SK-N-SH (cell line): ENCODE measurements at places on chromosomes 2 and 18. TPM values are rescaled to one million over a fixed set of nuclear protein-coding genes. Genes with fewer than 3 reads are reported as not detected.

The PROM2 gene
- 0.38 and 0.49 TPM in 2 replicates for polyA plus RNA-seq

The COX7A2L gene
- 77.6 and 82.3 TPM in 2 replicates for polyA plus RNA-seq

DNA sequence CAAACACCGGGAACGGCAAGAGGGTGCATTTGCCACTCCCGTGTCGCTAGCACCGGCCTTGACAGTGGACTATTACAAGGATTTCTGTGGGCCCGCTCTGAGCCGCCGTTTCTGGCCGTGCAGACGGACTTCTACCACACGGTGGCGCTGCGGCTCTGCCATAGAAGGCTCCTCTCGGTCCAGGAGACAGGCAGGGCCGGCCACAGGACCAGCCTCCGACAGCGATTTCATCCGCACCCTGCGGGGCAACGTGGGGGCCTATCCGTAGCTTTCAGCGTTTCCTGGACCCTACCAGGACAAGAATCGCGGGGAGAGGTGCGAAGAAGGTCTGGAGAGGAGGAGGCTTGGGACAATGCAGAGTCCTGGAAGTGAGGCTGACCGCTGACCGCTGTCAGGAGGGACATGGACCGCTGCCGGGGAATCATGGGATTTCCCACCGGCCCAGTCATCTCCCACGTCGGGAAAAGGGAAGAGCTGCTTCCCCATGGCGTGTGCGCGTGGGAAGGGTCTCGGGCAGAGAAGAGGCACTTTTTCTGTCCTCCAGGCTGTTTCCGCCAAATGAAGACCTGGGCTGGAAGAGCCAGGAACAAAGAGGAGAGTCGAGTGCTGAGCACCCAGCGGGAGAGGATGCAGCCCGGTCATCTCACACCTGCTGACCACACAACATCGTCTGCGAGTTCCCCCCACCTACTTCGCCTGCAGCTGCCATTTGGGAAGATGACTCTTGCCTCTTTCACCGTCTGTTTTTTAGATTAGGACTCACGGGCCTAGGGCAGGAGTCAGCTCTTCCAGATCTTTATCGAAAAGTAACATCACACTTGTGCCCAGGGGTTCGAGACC lies 35.5 kb upstream of the HAAO start:
- H3K36me3 ChIP-seq = no peaks in the 10 kb centered on the region
- H3K4me3 ChIP-seq = peak overlapping the region; percentile 44; the same call in 1 of the 2 replicates
- peaks cover 12% of the 10 kb centered on the region; the same call in 1 of the 2 replicates for H3K4me1 ChIP-seq
- H3K27ac ChIP-seq = no peak overlapping the region
- no peaks in the 10 kb centered on the region for H3K27me3 ChIP-seq

DNA sequence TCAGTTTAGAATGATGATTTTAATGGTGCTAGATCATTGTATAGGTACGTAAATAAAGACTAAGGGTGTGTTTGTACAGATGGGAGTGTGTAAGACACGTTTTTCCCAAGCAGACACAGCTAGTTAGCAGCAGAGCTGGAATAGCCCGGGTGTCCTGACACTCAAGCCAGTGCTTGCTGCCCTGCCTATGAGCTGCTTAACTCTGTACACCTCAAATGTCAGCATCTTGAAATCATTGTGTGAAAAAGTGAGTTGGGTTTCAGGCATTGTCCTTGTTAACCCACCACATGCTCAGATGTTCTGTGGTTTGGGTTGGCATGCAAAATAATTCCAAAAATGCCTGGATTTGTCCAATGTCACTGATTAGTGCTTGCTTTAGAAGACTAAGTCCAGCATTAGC lies 13.0 kb upstream of the TET3 start:
- DNase-seq = no peak
- no peak overlapping the region for H3K4me3 ChIP-seq
- no peaks in the 10 kb centered on the region for H3K36me3 ChIP-seq

- no peaks in the 10 kb centered on the region for H3K27me3 ChIP-seq
- no peaks in the 10 kb centered on the region for H3K36me3 ChIP-seq
- no peaks in the 10 kb centered on the region for H3K4me1 ChIP-seq
- DNase-seq = no peak
- H3K4me3 ChIP-seq = no peak overlapping the region
- H3K27ac ChIP-seq = no peak overlapping the region
Measured at GRCh38 chr2:26169226-26169625, 3.7 kb upstream of the GAREM2 start.

DNA sequence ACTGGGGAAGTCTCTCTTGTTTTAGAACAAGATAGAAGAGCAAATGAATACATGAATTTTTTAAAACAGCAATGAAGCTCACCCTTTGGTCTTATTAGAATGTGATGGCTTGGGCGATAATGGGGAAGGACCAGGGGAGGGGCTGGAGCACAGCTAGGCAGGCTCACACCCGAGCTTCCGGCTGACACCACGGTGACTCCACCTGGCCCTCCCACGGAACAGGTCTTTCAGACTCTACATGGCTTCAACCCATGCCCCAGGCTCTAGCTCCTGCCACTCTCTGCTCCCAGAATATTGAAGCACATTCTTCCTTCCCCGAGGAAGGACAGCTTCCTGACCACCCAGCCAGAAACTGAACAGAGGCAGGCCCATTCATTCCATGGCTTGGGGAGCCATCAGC lies 127.5 kb upstream of the AGAP1 start:
- no peaks in the 10 kb centered on the region for H3K36me3 ChIP-seq
- DNase-seq = no peak
- peaks cover 11% of the 10 kb centered on the region; the same call in 1 of the 2 replicates for H3K27me3 ChIP-seq
- no peak overlapping the region for H3K4me3 ChIP-seq
- H3K27ac ChIP-seq = no peak overlapping the region

DNA sequence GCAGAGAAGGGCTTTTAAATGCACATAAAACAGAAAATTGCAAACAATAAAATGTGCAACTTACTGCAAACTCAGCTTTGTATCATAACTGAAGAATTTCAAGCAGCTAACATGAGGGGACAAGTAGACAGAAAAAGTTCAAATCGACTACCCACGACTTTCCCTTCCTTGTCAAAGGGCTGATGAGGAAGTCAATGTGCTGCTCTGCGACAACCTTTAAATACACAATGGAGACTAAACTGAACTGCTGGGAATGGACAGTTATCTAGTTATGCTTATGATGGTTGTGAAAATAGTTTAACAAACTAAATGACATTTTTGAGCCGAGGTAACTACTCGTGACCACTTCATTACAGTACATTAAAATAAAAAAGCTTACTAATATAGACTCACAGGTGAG lies 84.1 kb downstream of the INO80D start:
- DNase-seq = no peak
- H3K4me1 ChIP-seq = no peaks in the 10 kb centered on the region; the same call in none of the 2 replicates
- H3K4me3 ChIP-seq = no peak overlapping the region
- peaks cover 24% of the 10 kb centered on the region for H3K36me3 ChIP-seq

The ST6GAL2 gene
- 0.58 and 0.77 TPM in 2 replicates for polyA plus RNA-seq

GRCh38 chr2:120012363-120012762 lies 514 bp upstream of the EPB41L5 start:
- no peaks in the 10 kb centered on the region for H3K36me3 ChIP-seq
- peak overlapping the region; percentile 64 for H3K27ac ChIP-seq
- H3K4me1 ChIP-seq = peaks cover 12% of the 10 kb centered on the region; the same call in 1 of the 2 replicates
- H3K27me3 ChIP-seq = no peaks in the 10 kb centered on the region
- no peak for DNase-seq

DNA sequence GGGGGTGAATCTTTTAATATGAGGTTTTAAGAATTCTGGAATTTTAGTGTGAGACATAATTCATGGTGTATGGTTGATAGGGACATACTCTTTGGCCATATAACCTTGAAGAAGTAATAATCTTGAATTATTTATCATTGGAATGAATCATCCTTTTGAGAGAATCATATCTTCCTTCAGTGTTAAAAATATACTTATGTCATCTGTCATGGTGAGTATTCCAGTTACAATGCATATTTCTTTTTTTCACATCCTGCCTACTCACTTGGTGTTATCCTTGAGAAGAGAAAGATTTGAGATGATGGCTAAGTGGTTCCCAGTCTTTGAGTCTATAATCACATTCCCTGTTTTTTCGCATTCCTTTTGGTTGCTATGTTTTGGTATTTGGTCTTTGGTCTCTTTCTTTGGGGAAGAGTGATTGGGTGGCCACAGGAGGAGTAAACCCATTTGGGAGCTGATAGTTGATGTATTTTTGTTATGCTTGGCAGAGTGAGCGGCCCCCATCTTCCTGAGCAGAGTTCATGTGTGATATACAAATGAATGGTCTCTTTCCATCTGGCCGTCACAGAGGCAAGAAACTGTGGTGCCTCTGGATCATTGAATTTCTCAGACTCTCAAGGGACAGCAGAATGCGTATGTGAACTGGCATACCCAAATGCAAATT lies 21.6 kb downstream of the ASAP2 start:
- no peaks in the 10 kb centered on the region for H3K36me3 ChIP-seq
- H3K27ac ChIP-seq = peak overlapping the region; percentile 99
- H3K27me3 ChIP-seq = no peaks in the 10 kb centered on the region
- no peak overlapping the region for H3K4me3 ChIP-seq
- peaks cover 90% of the 10 kb centered on the region for H3K4me1 ChIP-seq

DNA sequence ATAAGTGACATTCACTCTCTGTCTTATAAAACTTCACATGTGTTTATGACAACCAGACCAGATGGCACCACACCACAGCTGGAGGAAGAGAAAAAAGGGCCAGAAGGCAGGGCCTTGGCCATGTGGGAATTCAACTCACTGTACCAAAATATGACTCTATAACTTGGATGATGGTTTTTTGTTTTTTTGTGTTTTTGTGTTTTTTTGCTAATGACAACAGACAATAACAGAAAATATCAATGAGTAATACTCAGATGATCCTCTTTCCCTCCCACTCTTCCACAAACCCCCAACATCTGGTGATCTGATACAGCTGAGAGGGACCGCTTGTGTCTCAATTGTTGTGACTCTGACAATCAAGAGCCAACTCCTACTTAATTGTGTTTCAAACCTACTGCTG lies 12.4 kb downstream of the NMI start:
- H3K4me3 ChIP-seq = no peak overlapping the region
- no peaks in the 10 kb centered on the region for H3K36me3 ChIP-seq
- no peaks in the 10 kb centered on the region for H3K27me3 ChIP-seq

GRCh38 chr2:182717416-182717815 lies 1.4 kb downstream of the DNAJC10 start:
- H3K4me3 ChIP-seq = peak overlapping the region; percentile 96
- peaks cover 12% of the 10 kb centered on the region; the same call in 1 of the 2 replicates for H3K4me1 ChIP-seq
- no peak overlapping the region for H3K27ac ChIP-seq
- no peak for DNase-seq
- H3K36me3 ChIP-seq = peaks cover 36% of the 10 kb centered on the region
- H3K27me3 ChIP-seq = no peaks in the 10 kb centered on the region

The POTEC gene
- not detected in 2 replicates for polyA plus RNA-seq

DNA sequence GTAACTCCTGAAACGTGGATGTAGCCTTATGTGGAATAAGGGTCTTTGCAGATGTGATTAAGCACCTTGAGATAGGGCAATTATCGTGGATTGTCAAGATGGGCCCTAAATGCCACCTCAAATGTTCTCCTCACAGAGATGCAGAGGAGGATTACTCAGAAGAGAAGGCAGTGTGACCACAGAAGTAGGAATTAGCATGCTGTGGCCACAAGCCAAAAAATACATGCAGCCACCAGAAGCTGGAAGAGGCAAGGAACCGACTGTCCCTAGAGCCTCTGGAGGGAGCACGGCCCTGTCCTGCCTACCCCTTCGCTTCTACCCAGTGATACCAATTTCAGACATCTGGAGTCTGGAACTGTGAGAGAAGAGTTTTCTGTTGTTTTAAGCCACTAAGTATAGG lies 47.3 kb upstream of the MGAT5 start:
- no peaks in the 10 kb centered on the region for H3K27me3 ChIP-seq
- H3K36me3 ChIP-seq = no peaks in the 10 kb centered on the region
- H3K27ac ChIP-seq = no peak overlapping the region
- no peak overlapping the region for H3K4me3 ChIP-seq
- peaks cover 6% of the 10 kb centered on the region for H3K4me1 ChIP-seq
- DNase-seq = no peak

DNA sequence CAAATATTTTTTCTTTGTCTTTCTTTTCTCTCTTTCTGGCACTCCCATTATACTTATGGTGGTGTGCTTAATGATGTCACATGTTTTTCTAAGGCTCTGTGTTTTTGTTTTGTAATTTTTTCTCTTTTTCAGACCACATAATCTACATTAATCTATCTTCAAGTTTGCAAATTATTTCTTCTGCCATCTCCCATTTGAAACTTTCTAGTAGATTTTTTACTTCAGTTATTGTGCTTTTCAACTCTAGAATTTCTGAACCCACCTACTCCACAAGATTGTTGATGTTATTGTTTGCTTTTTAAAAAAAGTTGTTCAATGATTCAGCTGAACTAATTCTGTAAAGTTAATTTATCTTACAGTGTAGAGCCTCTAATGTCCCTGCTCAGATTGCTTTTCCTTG lies 121.4 kb downstream of the SCN3A start:
- no peak overlapping the region for H3K4me3 ChIP-seq
- H3K4me1 ChIP-seq = no peaks in the 10 kb centered on the region
- no peak for DNase-seq
- H3K27ac ChIP-seq = no peak overlapping the region
- no peaks in the 10 kb centered on the region for H3K27me3 ChIP-seq

DNA sequence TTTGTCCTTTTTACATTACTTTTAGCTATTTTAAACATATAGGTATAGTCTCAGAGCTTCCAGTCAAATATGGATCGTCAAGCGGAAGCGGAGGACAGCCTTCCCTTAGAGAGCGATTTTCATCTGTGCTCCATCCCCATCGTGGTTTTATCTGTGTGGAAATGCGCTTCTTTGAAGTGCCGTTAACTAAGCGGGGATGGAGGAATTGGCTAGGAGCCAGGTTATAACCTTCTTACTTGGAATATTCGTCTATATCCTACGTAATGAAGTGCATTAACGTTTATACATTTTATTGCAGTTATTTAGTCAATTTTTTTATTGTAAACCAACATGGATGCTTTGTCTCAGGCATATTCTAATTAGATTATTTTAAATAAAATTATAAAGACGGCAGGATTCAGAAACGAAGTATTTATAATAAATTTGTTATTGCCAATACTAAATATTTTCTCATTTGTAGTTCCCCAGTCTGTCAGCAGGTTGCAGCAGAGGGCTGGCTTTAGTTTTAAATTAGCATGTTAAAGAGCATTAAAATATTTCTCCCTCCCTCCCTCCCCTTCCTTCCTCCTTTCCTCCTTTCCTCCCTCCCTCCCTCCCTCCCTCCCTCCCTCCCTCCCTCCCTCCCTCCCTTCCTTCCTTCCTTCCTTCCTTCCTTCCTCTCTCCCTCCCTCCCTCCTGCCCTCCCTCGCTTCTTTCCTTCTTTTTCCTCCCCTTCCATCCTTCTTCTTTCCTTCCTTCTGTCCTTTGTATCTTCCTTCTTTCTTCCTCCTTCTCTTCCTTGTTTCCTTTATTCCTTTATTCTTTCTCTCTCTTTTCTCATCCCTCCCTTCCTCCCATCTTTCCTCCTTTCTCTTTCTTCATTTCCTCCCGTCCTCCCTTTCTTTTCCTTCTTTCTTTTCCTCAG lies 80.6 kb upstream of the DOCK10 start:
- no peak overlapping the region for H3K27ac ChIP-seq
- no peaks in the 10 kb centered on the region for H3K27me3 ChIP-seq
- no peak overlapping the region for H3K4me3 ChIP-seq
- DNase-seq = peak; percentile 26
- H3K36me3 ChIP-seq = no peaks in the 10 kb centered on the region
